ENCODE measurements at places on chromosomes 6 and 20. TPM values are rescaled to one million over a fixed set of nuclear protein-coding genes. Genes with fewer than 3 reads are reported as not detected.

Gene PLN
- polyA plus RNA-seq = 8.1 TPM

Gene SLC22A2
- polyA plus RNA-seq = 8.3 TPM

Gene TRIM15
- 0.41 TPM for polyA plus RNA-seq

Gene FRK
- polyA plus RNA-seq = 6.0 TPM

Gene GTSF1L
- not detected for polyA plus RNA-seq

Gene PDYN
- polyA plus RNA-seq = 0.30 TPM

Gene PHACTR2
- 33.5 TPM for polyA plus RNA-seq

Gene OR2H2
- polyA plus RNA-seq = 0.17 TPM

- DNase-seq = no peak
Measured at GRCh38 chr20:38888059-38888831, 38.0 kb upstream of the FAM83D start.

- no peak for DNase-seq
Measured at GRCh38 chr20:61263938-61264337, 11.9 kb downstream of the CDH4 start.

DNA sequence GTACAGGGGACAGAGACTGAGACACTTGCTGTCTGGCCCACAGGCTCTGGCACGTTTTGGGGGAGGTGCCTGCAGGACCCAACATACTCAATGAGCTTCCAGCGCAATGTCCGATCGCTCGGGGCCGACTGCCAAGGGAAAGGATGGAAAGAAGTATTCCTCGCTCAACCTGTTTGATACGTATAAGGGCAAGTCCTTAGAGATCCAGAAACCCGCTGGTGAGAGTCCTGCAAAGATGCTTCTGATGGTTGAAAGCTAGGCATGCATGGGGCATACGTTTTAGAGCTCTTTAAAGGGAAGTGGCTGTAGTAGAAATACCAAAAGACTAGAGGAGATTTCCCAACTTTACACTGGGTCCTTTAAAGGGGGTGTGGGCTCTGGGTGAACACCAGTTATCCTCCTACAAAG, 2.2 kb downstream of the PRRC2A start:
- DNase-seq = no peak

DNA sequence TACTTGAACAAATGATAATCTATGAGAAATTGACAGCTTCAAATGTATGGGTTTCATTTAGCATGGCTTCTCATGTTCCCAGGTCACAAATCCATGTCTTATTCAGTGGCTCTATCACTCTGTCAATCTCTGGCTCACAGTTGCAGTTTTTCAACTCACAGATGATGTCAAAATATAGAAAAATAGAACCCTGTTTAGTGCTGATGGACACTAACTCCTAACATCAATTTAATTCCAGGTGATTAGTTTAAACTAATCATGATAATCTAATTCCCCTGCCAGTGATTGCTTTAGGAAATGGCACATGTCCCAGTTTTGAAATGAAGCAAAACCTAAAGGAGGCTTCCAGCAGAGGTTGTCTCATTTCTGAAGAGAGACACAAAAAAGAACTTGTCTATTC, 13.0 kb downstream of the KHDC1 start:
- DNase-seq = no peak

DNA sequence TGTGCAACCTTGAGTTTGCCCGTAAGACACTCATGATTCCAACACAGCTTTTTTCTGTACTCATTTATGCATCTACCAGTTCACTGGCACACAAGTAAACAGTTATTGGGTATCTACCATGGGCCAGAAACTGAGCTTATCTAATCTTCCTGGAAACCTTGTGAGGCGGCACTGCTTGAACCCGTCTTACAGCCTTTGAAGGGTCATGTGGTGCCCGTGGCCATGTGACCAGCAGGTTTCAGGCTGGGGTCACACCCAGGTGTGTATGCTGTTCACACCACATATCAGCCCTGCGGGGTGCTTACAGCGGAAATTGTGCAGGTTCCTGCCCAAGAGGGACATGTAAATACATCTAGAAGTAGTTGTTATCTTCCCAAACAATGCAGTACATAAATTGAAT, 6.1 kb downstream of the THBD start:
- DNase-seq = no peak

DNA sequence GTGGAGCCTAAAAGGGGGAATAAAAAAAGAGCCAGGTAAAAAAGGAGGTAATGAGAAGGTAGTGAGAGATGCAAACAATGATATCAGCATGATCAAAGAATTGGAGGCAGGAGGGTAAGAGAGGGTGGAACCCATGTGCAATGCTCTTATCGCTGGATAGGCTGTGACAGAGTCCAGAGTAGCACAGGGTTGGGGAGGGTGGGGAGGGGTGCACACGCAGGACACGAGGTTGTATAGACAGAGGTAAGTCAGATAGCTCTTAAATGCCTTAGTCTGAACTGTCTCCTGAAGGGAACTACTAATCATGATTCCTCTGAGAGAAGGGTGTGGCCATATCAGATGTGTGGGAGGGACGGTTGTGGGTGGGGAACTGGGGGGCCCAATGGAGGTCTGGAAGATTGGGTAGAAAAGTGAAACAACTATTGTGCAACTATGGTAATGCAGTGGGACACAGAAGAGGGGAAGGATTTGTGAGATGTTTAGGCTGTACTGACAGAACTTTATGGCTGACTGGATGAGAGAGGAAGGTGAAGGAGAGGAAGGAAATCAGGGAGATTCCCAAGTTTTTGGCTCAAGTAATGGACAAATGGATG, 354.8 kb downstream of the BTBD9 start:
- no peak for DNase-seq

GRCh38 chr20:12570371-12570770, 438.4 kb upstream of the SPTLC3 start:
- no peak for DNase-seq

DNA sequence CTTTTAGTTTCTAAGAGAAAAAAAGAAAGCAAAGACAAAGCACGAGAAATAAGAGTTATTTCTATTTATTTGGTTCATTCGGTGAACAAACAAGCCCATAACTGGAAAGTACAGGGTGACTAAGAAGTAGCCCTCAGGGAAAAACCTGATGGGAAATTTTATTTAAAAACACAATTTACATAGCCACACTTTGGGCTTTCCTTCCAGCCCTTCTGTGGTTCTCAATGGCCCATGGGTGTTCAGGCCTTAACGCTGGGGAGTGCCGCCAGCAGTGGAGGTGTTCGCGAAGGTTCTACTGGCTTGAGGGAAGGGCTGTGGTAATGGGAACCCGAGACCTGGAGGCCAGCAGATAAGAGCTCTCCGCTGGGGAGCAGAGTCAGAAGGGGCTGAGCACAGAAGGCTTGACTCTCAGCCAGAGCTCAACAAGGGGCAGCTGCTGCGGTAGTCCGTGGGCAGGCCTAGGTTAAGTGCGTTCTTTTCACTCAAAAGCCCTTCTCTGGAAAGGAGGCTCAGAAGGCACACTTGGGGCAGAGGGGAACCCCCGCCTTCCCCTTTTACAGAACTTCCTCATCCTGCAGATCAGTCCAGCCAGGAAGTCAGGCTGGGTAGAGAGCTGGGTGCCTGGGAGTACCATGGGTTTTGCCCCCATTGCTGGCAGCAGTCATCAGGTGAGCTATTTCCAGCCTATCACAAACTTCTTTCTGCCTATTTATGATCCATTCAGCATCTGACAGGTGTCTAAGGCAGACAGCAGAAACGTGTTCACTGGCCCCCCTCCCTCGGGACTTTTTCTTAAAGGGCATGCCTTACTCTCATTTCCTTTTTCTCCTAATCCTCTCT, 8.8 kb upstream of the CD83 start:
- DNase-seq = no peak

DNA sequence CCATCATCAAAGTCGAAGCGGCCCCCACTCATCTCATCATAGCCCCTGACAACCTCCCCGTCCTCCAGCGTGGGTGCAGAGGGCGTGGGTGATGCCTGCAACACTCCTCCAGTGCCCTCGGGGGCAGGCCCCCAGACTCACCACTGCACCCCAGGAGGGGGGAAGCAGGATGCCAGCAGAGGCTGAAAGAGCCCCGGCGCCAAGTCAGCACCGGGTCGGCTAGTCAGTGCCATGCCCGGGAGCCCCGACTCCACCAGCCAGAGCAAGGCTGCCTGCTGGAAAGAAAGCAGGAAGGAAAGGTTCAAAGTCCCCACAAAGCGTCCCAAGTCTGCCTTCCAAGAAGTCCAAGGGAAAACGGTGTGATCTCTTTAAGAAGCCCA, 324 bp downstream of the JPH2 start:
- no peak for DNase-seq

DNA sequence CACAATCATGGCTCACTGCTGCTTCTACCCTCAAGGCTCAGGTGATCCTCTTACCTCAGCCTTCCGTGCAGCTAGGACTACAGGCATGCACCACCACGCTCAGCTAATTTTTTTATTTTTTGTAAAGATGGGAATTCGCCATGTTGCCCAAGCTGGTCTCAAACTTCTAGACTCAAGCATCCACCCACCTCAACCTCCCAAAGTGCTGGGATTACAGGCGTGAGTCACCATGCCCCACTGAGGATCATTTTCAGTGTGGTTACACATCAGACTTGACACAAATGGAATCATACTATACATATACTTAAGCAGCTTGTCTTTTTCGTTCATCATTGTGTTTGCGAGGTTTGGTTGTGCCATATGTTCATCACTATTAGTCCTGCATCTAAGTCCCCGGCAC, 26.6 kb downstream of the ZC3H12D start:
- no peak for DNase-seq

DNA sequence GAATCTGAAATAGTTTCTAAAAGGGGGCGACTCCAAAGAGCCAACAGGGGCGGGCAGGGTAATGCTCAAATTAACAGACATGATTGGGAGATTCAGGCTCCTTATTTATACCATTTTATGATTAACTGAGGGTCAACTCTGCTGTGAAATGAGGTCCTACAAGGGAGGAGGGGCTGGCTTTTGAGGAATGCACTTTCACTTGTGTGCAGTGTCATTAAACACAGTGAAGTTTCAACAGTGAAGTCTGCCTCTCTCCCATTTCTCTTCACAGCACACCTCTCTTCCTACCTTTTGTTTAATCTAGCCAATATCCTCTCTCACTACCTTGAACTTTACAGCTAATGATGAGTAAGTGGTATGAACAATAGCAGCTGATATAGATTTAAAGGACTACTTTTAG, 557.3 kb upstream of the CITED2 start:
- no peak for DNase-seq

DNA sequence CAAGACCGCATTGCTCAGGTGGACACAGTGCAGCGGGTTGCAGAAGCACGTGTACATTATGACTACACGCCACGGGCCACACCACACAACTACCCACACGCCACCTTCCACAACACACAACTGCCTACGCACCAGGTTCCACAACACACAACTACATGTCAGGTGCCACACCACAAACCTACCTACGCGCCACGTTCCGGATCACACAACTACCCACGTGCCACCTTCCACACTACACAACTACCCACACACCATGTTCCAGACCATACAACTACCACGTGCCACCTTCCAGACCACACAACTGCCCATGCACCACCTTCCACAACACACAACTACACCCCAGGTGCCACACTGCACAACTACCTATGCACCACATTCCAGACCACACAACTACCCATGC, 20.5 kb downstream of the THBS2 start:
- DNase-seq = no peak

DNA sequence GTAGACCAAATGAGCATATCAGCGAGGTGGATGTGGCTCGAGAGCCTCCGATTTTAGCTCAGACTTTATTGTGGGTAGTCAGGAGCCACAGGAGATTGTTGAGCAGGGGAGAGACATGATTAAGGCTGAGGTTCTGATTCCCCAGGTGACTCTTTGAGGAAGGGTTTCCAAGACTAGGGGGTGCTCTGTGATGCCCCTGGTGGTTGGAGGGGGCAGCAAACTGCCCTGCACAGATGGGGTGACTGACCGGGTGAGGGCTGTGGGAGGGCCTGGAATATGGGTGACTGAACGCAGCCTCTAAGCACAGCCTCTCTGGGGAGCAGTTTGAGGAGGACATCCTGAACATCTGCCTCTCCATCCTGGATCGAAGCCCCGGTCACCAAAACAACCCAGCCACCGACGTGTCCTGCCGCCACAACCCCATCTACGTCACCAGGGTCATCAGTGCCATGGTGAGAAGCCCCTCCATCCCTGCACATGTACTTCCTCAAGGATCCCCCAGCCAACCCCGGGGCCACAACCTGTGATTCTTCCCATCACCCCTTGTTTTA, 17.0 kb downstream of the TGM6 start:
- no peak for DNase-seq

- no peak for DNase-seq
Measured at GRCh38 chr6:34242252-34243130, 5.8 kb downstream of the HMGA1 start.

DNA sequence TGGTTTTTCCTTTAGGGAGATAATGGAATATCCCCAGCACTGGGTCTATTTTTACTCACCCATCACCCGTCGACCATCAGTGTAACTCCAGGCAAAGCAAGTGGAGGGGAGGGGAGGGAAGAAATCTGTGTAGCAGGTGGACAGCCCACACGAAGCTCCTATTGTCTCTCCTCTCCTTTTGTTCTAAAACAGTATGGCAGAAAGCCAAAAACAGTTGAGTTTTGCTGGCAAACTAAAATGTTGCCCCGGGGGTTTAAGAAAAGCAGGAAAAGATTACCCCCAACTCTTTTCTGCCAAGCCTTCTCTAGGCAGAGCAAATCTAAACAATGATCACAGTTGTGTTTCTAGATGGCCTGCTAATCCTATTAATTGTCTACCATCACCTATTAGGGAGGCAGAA, 89.7 kb downstream of the PREP start:
- DNase-seq = no peak

DNA sequence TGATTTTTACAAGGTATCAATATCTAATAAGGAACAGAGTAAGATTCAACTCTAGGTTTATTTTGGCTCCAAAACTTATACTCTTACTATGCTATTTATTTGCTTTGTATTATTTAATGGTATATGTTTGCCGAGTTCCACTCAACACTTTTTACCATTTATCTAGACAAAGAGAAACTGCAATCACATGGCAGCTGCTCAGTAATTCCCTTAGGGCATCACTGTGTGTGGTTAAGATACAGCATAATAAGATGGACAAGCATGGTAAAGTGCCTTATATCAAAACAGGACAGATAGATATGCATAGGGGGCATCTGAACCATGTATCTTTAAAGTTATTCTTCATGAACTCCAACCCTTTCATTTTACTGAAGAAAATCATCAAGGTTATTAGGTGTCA, 483.0 kb upstream of the ID4 start:
- no peak for DNase-seq

GRCh38 chr6:153758516-153758915, 280.5 kb upstream of the OPRM1 start:
- no peak for DNase-seq

All from right renal pelvis (tissue), 4 donors.